ENCODE measurements at places on chromosomes 3 and 15.

DNA sequence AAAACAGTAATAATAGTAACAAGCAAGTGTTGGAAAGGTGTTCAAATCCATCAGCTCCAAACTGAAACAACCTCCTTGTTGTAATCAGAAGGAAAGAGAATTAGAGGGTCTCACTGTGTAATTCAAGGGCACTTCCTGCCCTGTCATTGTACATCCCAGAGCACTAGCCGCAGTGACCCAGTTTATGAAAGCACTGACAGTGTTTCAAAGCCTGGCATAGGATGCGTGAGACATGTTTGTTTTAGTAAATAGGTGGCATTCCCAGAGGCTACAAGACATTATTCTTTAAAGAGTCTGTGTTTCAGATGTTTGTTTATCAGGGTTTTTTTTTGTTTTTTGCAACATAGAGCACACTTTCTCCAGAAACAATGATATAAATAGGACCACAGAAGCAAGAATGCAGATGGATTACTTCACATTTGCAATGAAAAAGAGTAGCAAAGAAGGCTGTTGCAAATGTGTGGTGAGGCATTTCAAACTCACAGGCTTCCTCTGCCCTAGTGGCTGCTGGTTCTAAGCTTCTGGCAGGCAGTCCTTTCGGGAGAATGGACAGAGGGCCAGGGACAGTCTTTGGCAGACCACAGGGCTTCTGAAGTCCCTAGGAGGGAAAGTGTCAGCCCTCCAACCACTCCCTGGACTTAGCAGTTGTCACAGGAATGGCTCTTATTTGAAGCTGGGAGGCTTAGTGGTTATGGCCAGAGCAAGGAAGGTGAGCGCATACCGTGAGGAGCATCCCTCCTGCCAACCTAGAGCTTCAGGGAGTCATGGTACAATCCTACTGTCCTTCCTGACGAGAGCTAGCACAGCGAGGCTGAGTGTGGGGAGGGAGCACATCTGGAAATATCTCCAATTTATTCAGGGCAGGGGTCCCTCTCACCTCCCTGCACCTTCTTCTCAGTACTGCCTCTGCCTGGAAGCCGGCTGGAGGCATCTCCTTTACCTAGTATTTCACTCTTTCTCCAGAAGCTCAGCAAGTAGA, 31.4 kb upstream of the TIPARP start:
- DNase-seq: no peak

GRCh38 chr3:155629056-155629455, 115.8 kb downstream of the PLCH1 start:
- DNase-seq: no peak

GRCh38 chr15:85753261-85753660, 41.5 kb downstream of the KLHL25 start:
- DNase-seq: no peak

GRCh38 chr15:48785712-48786111, 25.2 kb downstream of the CEP152 start:
- DNase-seq: no peak

DNA sequence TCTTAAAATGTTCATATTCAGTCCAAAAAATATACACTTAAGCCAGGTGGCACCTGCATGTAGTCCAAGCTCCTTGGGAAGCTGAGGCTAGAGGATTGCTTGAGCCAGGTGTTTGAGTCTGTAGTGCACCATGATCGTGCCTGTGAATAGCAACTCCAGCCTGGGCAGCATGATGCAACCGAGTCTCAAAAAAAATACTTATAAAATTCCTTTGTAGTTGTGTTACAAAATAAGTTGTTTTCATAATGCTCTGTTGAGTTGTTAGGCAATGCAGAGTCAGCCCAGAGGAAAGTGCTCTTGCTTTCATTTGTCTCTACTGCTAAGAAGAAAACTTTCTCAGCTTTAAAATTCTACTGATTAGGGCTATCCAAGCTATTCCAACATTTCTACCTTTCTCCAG, 442.8 kb upstream of the ARRDC4 start:
- no peak for DNase-seq

- no peak for DNase-seq
Observed at GRCh38 chr3:51604212-51604611, 65.7 kb downstream of the RAD54L2 start.

DNA sequence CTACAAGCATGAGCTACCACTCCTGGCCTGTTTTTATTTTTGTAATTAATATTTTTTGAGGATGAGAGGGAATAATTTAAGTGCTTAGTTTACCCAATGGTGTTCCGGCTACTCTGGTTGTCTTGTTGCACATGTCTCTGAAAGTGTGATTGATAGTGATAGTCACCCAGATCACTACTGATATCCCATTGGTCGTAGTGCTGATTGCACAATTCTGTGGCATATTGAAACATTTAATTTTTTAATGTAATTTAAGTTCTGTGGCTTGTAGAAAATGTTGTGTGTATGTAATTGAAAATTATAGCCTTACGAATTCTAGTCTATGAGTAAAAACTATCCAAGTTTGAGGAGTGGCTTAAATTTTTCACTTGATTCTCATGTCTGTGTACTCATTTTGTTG, 11.9 kb downstream of the ARIH2 start:
- no peak for DNase-seq

- DNase-seq: no peak
Observed at GRCh38 chr15:95559875-95560394, 770.6 kb upstream of the NR2F2 start.

DNA sequence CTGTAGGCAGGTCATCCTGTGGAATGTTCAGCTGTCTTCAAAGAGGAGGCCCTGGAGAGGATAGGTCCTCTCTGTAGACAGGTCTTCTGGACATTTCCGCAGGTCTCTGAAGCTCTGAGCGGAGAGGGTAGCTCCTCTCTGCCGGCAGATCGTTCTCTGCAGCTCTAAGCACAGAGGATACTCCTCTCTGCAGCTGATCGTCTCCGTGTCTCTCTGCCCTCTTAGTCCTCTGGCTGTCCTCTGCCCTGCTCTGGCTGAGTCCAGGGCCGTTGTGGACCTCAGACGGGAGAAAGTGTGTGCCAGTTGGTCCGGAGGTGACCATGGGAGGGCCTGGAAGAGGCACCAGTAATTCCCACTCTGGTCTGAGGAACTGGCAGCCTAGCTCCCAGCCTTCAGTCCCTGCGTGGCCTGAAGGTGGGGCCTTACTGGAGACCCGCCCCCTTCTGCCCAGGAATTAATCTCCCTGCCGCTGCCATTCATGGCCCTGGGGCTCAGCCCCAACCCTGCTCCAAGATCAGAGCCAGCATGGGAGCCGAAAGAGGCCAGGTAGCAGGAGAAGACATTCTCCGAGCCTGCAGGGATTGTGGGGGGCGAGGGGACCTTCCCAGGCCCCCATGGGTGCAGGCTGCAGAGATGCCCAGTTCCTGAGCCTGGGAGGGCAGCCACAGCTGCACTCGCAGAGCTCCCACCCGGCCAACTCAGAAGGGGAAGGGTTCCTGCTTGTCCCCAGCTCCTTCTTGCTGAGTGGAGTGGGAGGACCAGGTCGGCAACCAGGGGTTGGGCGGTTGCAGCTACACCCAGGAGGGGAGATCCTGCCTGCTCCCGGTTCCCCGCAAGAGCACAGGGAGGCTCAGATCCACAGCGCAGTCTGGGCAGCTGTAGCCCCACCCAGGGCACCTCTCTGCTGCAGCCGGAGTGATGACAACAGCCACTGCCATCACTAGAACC, 488.7 kb downstream of the RSL24D1 start:
- DNase-seq: no peak

DNA sequence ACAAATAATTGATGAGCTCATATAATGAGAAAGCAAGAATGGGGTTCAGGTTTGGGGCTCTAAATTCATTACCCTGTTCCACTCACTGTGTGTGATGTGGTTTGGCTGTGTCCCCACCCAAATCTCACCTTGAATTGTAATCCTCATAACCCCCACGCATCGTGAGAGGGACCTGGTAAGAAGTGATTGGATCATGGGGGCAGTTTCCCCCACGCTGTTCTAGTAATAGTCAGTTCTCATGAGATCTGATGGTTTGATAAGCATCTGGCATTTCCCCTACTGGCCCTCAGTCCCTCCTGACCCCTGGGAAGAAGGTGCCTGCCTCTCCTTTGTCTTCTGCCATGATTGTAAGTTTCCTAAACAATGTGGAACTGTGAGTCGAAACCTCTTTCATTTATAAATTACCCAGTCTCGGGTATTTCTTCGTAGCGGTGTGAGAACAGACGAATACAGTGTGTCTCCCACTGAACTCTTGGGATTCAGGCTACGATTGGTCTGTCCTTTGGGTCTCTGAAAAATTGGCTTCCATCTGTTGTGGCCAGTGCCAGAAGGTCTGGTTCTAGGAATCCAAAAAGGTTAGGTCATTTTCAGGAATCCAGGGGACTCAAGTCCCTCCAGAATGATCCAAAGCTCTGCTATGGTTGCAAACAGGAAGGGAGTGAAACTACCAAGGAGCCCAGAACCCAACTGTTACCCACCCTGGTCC, 87.7 kb downstream of the XXYLT1 start:
- no peak for DNase-seq

GRCh38 chr3:36597422-36597821, 166.9 kb downstream of the DCLK3 start:
- DNase-seq: no peak

DNA sequence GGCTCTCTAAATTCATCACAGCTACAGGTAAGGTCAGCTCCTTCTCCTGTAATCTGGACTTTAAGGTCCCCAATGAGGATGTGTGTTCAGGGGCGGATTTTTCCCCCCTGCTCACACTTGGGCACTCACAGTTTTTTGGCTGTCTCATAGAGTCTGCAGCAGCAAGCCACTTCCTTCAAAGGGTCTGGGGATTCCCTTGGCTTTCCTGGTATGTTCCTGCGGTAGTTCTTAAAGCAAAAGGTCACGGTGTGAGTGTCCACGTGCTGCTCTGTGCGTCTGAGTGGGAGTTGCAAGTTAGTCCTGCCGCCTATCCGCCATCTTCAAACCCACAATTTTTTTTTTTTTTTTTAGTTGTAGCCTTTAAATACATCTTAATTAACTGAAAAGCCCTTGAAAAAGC, 15.4 kb upstream of the CFAP20DC start:
- no peak for DNase-seq

GRCh38 chr15:70327856-70328678, 230.3 kb upstream of the TLE3 start:
- no peak for DNase-seq

DNA sequence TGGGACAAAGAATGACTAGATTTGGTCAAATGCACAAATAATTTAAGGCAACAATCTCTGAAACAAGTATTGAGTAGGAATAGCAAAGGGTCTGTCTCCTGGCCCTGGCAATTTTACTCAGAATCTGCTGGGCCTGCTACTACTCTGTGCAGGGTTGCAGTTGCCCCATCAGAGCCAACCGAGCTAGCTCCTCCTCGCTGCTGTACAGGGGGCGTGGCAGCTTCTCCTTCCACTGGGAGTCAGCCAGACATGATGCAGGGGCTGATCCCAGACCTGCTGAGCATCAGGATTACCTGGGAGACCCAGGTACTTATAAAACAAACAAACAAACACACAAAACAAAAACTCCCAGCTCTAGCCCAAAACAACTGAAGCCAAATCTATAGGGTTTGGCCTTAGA, 30.5 kb upstream of the PXYLP1 start:
- DNase-seq: no peak

DNA sequence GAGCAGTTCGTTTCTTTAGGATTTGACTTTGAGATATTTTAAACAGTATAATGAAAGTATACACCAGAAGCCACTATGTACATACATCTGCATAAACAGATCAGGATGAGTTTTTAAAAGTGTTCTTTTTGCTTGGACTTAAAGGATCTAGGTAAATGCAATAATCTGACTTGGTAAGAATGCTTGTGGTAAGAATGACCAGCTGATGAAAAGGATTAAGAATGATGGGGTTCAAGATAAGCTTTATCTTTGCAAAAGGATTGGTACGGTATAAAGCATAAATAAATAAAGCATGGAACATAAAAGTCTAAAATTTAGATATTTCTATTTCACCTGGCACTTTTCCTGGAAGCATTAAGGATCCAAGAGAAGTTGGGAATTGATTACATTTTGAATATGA, 9.8 kb upstream of the MME start:
- DNase-seq: no peak

- no peak for DNase-seq
Observed at GRCh38 chr3:14319654-14320182, 82.7 kb upstream of the SLC6A6 start.
